ENCODE measurements at places on chromosomes 11 and 22.

- no peak for DNase-seq
Measured at GRCh38 chr11:72740562-72741428, 11.4 kb downstream of the ARAP1 start.

DNA sequence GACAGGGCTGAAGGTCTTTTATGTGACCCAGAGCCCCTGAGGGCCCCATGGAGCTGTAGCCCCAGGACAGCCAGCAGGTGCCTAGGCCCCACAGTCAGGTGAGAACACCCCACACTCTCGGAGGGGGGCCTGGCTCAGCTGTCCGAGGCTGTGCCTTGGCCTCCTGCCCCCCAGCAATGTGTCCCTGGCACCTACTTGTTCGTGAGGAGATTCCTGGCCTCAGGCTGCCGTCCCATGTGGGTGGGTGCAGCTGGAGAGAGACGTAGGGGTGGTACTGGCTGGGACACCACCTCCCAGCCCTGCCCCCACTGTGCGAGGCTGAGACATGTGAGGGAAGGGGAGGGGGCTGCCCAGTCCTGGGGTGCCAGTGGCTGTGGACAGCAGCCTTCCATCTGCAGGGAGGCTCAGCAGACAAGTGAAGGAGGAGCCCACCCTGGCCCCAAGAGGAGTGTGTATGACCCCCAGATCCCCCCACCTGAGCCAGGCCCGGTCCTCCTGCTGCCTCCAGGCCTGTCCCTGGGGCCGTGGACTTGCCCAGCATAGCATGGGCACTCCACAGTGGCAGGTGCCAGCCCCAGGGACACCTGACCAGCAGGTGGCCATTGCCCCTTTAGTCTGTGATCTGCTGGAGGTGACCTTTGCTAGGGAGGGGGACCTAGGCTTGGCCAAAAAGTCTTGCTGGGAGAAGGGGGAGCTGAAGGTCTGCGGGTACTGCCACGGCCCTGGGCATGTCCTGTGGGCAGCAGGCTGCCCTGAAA lies 17.0 kb downstream of the IL17REL start:
- no peak for DNase-seq

GRCh38 chr11:134181707-134182106 lies 42.1 kb downstream of the NCAPD3 start:
- no peak for DNase-seq

GRCh38 chr11:43072911-43073310 lies 238.9 kb upstream of the API5 start:
- no peak for DNase-seq

DNA sequence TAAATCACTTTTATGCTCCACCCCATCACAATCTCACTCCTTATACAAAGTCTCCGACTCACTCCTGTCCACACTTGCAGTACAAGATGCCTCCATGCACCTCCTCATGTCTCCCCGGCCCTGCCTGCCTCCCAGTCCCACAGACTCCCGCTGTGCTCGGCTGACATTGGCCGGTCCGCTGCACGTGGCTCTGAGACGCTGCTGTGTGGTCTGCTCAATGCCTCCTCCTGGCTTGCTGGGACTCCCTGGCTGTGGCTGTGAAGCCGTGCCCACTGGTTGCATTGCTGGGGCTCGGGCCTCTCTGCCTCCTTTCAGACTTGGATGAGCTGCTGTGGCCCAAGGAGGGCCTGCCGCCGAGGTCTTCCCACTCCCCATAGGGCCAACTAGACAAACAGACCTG lies 224.0 kb upstream of the B3GAT1 start:
- no peak for DNase-seq

DNA sequence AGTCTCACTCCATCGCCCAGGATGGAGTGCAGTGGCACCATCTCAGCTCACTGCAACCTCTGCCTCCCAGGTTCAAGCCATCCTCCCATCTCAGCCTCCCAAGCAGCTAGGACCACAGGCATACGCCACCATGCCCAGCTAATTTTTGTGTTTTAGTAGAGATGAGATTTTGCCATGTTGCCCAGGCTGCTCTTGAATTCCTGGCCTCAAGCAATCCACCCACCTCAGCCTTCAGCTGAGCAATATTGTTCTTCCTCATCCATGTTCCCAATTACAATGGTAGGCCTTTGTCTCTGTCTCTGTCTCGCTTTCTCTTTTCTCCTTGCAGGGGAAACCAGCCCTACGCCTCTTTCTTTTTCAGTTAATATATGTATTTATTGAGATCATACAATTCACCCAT lies 10.3 kb downstream of the HSPA8 start:
- no peak for DNase-seq

- peak; percentile 78 for DNase-seq
Measured at GRCh38 chr11:46445920-46446771, 54.6 kb upstream of the CHRM4 start.

- no peak for DNase-seq
Measured at GRCh38 chr22:43296276-43296902, 46.8 kb downstream of the SCUBE1 start.

DNA sequence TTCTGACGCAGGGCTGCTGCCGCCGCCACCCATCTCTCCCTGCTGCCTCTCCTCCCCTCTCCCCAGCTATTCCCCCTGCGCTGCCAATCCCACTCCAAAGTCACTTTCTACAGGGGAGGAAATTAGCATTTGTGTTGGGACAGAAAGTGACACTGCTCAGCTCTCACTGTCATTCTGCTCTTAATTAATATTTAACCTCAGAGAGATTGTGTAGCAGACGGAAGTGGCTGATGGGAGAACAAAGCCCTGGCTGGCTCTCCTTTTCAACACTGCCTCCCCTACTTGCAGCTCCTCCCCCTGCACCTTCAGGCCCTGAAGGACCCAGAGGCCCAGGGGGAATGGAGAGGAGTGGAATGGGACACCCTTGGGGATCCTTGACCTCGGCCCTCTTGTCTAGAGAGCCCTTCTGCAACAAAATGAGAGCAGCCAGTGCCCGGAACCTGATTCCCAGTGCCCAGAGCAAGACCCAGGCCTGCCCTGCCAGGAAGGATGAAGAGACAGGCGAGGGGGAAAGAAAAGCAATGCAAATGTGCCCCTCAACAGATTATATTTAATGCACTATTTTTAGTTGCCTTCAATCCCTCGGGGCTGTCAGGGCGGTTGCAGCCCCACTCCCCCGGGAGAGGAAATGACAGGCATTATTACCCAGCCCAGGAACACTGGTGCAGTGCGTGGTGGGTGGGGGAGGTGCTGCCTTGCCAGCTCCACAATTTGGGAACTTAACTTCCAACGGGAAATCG lies 14.6 kb upstream of the NRGN start:
- DNase-seq = peak; percentile 30

GRCh38 chr11:30749268-30749667 lies 163.1 kb upstream of the MPPED2 start:
- DNase-seq = no peak

- DNase-seq = peak; percentile 71
Measured at GRCh38 chr11:121452609-121453150, at the start of gene SORL1-AS1. SORL1-AS1 (minus strand) TSS chr11:121452967.

DNA sequence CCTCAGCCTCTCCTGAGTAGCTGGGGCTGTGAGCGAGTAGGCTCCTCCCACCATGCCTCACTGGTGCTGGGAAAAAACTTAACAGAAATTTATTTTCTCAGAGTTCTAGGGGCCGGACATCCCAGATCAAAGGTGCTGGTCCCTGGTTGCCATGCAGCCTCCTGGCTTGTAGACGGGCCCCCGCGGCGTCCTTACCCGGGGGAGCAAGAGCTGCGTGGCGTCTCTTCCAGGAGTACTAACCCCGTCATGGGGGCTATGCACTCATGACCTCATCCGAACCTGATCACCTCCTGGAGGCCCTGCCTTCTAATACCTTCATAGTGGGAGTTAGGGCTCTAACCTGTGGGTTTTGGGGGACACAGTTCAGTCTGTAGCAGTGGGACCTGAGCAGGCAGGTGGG lies 2.6 kb downstream of the TRABD start:
- no peak for DNase-seq

GRCh38 chr11:25244126-25244525 lies 747.3 kb downstream of the LUZP2 start:
- DNase-seq = no peak

DNA sequence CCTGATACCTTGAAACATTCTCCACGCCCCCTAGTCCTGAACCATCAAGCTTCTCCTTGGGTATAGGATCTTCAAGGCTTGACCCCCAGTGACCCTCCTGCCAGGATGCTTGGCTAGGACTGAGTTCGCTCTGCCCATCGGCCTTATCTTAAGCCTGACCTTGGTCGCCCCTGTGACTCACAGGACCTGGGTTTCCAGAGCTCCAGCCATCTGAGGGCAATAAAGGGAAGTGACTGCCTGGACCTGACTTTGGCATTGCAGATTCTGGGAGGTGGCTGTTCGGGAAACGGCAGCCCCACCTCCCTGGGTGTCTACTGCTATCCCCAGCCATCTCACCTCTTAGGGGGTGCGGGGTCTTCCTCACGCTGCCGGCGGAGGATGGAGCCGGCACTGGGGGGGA lies 15.4 kb downstream of the CARD10 start:
- no peak for DNase-seq

- no peak for DNase-seq
Measured at GRCh38 chr22:38220653-38221386, 19.0 kb downstream of the MAFF start.

DNA sequence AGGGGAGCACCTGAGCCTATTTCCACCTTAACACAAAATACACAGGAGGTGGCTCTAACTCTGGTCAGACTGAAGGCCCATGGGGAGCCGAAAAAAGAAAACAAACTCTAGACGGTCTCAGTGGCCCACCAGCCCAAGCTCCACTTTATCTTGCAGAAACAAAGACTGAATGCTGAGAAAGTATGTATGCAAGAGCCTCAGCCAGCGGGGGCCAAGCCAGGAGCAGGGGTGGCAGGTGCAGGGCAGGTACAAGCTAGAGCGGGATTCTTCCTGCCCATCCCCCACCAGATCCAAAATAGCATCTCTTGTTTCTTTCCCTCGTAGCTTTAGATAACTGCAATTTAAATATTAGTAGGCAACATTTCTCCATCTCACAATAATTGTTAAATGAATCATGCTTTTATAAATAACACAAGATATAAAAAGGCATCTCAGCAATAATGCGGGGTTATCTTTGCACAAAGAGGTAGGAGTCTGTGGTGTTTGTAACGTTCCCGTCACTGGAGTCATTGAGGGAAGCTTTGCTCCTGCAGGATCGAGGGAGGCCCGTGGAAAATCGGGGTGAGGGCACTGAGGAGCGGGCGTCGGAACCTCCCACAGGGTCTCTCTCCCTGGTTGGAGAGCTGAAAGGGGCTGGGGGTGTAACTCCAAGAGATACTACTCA lies 418.0 kb downstream of the SHANK2 start:
- DNase-seq = peak; percentile 79

- DNase-seq = peak; percentile 40
Measured at GRCh38 chr22:43377896-43378704, 33.7 kb upstream of the MPPED1 start.

GRCh38 chr11:111676878-111677585 lies 74.8 kb downstream of the SIK2 start:
- DNase-seq = no peak

DNA sequence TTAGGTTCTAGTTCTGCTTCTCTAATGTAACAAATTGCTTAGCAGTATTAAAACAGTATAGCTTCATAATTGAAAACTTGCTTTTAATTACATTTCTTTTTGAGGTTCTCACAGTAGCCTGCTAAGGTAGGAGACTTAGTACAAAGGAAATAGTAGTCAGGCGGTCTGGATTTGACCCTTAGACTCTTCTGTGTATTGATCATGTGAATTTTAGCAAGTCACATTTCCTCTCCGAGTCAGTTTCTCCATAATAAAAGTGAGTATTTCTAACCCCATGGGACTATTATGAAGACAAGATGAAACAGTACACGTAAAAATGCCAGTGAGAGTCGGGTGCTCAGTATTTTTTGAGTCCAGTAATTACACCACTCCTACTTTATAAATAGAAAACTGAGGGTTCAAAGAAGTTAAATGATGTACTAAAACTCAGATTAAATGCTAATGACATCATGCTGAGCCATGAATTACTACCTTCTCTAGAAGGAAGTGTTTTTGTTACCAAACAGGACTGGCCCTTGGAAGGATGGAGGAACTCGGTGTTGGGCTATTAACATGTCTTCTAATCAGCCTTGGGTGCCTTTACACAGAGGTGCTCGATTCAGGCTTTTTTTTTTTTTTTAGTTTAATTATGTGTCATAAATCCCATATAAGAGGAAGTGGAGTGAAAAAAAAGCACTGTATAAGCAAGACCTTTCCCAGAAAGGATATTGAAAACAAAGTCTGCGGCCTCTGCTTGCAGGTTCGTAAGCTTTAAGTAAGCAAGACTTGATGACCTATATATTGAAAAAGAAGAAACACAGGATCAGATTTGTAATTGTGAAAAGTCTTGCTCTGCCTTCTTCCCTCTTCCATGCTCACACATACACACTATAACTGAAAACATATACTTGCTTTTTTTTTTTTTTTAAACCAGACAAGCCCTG lies 109.0 kb downstream of the EMSY start:
- DNase-seq = no peak

- no peak for DNase-seq
Measured at GRCh38 chr11:64164392-64165312, 1.3 kb downstream of the MACROD1 start.

GRCh38 chr11:75474878-75475766 lies 42.1 kb upstream of the KLHL35 start:
- DNase-seq = no peak

- DNase-seq = no peak
Measured at GRCh38 chr11:28858076-28858475, 749.9 kb downstream of the METTL15 start.

DNA sequence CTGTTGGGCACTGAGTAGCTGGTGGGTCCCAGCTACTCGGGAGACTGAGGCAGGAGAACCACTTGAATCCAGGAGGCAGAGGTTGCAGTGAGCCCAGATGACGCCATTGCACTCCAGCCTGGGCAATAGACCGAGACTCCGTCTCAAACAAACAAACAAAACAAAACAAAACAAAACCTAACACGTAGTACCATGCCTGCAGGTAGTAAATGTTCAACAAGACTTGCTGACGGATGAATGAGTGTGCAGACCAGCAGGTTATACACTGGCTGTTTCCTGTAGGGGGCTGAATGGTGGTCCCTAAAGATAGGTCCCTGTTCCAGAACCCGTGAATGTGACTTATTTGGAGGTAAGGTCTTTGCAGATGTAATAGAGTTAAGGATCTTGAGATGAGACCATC lies 12.8 kb upstream of the MRGPRD start:
- DNase-seq = no peak

DNA sequence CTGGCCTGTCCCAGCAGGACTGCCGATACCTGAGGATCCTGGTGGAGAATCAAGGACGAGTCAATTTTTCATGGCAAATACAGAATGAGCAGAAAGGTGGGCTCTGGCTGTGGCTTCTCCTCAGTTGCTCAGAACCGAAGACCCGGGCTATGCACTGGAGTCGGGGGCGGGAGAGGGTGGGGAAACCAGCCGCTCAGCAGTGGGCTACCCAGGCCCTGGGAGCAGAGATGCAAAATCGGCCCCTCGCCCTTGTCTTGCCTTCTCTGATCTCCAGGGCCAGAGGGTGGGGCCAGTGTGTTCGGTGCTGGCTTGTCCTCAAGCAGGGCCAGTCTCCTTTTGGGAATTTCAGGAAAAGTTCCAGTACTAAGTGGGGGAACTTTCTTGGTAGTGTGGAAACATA lies 18.4 kb upstream of the GLB1L2 start:
- DNase-seq = no peak

- DNase-seq = no peak
Measured at GRCh38 chr11:94020777-94021481, at the start of gene HEPHL1. HEPHL1 (plus strand) TSS chr11:94021354; CDS start chr11:94021369, 15 bp downstream.
